T-helper 1 cell (primary cell): ENCODE measurements at places on chromosomes 2 and 18.

DNA sequence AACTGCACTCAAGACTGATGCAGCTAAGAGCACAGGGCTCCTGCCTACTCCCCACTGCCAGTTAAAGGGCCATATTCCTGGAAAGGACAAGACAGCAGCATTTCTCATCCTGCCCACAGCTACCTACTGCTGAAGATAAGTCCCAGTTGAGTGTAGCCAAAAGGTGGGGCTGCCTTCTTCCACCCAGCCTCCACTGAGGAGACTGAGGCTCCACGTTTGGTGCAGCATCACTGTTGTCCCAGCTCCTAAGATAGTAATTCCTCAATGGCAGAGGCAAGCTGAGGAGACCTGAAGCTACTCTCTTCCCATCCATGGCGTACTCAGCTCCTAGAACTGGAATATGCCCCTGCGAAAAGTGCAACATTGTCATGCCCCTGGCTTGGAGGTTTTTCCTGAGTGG is 149.7 kb downstream of the TRABD2A start:
- no peak for DNase-seq

GRCh38 chr18:46419391-46420141 is 237.5 kb downstream of the LOXHD1 start:
- DNase-seq: no peak

DNA sequence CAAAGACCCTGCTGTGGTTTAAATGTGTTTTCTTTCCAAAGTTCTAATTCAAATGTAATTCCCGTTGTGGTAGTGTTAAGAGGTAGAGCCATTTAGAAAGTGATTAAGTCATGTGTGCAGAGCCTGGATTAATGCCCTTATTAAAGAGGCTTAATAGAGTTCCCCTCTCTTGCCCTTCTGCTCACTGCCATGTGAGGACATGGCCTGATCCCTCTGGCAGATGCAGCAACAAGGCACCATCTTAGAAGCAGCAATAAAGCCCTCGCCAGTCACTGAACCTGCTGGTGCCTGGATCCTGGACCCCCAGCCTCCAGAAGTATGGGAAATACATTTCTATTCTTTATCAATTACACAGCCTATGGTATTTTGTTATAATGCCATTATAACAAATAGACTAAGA is 485.2 kb downstream of the DCDC2C start:
- no peak for DNase-seq

GRCh38 chr18:7084080-7085065 is 33.2 kb downstream of the LAMA1 start:
- DNase-seq: no peak

DNA sequence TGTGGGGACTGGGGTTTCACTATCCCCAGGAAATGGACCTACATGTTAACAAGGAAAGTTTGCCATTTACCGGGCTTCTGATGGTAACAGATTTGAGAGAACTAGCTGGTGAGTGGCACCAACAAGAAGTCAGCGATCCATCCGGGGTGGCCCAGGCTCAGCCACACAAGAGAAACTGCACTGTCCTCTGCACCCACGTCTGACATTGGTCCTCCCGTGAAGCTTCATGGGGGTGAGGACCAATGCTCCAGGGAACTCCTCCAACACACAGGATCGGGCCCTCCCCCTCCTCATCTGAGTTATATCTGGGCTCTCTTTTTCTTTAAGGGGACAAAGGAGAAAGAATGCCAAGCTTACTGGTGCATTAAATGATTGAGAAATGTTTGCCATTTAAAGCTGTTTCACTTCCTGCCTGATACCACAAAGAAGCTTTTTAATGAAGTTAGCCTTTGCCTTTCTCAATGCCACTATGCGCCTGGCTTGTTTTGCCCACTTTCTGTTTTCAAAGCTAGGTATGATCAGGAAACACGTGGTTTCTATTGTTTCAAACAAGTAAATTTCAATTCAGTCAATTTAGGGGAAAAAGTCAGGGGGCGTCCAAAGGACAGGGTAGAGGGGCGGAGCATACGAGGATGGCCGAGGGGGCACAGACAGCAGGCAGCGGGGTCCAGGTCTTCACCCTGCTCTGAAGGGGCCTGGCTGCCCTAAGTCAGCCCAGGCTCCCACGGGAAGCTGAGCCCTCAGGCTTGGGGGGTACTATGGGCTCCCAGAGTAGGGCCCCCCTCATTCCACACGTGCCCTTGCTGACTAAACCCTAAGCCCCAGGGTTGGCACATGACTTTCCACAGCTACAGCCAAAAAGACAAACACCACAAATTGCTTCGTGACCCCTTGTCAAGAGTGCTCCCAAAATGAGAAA is 204.0 kb upstream of the ID2 start:
- DNase-seq: no peak

- no peak for DNase-seq
Observed at GRCh38 chr2:66478731-66479316, 43.9 kb downstream of the MEIS1 start.

- DNase-seq: no peak
Observed at GRCh38 chr2:235576337-235576910, 82.6 kb downstream of the AGAP1 start.

DNA sequence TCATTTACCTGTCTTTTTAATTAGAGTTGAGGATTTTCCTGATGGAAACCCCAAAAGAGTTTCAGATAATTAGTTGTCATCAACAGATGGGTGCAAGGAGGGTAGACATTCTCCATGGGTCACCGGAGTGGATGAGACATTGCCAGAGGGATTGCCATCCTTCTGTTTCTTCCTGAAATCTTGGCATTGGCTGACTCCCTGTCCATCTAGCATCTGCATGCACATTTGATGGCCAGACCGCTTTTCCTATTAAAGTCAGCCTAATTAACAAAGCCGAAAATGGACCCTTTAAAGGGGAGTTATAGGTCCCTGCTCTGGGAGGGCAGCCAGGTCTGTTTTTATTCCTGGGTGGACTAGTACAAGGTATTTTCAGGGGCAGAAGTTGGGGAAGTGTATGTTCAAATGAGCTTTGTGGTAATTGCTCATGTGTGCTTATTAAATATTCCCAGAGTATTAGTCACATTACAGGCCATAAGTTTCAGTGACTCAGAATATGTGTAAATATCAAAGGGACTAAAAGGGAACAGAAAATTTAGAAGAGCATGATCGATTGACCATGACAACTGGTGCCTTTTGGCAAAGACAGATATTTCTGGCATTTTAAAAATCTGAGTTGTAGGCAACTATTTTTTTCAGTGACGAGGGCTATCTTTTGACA is 209.8 kb downstream of the PHLPP1 start:
- no peak for DNase-seq

DNA sequence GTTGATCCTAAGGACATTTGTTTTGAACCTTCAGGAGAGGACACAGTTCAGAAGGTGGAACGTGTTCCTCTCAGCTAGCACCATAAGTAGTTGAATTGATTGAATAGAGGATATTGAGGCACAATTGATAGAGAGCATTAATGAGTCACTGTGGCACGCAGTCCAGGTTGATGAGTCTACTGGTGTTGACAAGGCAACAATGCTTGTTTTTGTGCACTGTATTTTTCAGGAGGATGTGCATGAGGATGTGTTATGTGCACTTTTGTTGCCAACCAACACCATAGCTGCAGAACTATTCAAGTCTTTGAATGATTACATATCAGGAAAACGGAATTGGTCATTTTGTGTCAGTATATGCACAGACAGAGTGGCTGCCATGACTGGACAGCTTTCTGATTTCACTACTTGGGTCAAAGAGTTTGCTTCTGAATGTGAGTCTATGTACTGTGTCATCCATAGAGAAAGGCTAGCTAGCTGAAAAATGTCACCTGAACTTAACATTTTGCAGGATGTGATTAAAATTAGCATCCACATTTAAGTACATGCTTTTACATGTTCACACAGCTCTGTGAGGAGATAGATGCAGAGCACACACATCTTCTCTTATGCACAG is 140.1 kb upstream of the B3GNT2 start:
- no peak for DNase-seq

- no peak for DNase-seq
Observed at GRCh38 chr2:20241973-20242726, 17.2 kb upstream of the SDC1 start.

DNA sequence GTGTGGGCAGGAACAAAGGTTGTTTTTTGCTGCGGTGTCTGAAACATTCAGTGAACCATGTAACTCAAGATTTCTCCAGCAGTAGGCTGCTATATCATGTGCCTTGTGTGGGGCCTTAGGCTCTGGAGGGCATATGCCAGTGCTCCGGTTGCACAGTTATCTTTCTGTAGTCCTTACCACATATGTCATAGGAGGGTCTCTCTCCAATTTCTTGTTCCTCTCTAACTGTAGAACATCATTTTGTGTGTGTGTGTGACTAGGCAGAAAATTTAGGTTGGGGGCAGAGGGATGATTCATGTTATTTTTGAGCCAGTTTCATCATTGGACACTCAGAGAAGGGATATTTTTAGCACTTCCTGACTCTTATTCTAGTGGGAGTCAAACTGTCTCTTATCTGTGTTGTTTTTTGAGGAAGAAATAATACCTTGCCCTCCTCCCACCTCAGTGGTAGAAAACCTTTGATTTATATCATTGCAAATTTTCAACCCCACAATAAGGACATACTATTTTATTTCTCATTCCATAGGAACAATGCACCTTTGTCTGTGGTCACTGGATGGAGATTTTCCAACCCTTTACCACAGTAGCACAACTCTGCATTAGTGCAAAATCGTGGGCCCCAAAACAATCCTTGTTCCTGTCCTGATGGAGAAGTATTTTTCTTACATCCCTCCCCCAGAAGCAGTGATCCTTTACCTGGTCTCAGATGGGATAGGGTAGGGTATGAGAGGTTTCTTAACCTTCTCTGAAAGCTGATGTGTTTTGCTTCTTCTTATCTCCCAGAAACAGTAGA is 113.9 kb downstream of the CCDC74A start:
- no peak for DNase-seq

- DNase-seq: no peak
Observed at GRCh38 chr2:111176867-111177266, 56.2 kb downstream of the BCL2L11 start.

DNA sequence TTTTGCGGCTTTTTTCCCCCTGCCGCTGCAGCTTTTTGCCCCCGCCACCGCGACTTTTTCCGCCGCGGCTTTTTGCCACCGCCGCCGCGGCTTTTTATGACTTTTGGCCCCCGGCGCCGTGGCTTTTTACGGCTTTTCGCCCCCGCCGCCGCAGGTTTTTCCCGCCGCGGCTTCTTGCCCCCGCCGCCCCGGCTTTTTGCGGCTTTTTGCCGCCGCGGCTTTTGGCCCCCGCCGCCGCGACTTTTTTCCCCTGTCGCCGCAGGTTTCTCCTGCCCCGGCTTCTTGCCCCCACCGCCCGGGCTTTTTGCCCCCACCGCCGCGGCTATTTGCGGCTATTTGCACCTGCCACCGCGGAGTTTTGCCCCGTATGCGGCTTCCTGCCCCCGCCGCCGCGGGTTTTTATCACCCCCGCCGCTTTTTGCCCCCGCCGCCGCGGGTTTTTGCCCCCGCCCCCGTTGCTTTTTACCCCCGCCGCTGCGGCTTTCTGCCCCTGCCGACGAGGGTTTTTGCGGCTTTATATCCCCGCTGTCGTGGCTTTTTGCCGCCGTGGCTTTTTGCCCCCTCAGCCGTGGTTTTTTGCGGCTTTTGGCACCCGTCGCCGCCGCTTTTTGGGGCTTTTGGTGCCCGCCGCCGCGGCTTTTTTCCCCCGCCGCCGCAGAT is 2750.9 kb downstream of the RPIA start:
- peak; percentile 0 for DNase-seq
